ENCODE measurements at places on chromosomes 6 and 20.
A peak's percentile ranks its signal among the peaks of the same experiment; 100 is the strongest.

GRCh38 chr20:56483970-56484369, 15.5 kb downstream of the RTF2 start:
- DNase-seq, result no peak

- no peak for DNase-seq
Observed at GRCh38 chr20:49335476-49335875, 57.6 kb upstream of the ZNFX1 start.

DNA sequence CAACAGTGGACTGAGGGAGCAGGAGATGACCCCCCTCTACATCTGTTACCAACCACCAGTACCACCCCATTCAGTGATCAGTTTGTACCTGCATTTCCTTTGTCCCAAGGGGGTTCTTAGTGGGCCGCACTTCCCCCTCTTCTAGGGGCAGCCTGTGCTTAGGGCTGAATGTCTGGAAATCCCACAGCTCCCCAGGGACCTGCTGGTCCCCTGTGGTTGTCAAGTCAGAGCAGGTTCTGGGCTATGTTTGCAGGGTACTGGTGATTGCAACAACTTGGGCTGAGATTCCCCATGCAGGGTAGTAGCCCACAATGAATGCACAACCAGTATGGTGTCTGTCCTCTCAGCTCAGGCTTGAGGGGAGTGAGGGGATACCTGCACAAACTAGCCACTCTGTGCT, 39.7 kb upstream of the COL10A1 start:
- DNase-seq, result no peak

GRCh38 chr6:112037783-112038216, 16.1 kb upstream of the CCN6 start:
- DNase-seq, result no peak

DNA sequence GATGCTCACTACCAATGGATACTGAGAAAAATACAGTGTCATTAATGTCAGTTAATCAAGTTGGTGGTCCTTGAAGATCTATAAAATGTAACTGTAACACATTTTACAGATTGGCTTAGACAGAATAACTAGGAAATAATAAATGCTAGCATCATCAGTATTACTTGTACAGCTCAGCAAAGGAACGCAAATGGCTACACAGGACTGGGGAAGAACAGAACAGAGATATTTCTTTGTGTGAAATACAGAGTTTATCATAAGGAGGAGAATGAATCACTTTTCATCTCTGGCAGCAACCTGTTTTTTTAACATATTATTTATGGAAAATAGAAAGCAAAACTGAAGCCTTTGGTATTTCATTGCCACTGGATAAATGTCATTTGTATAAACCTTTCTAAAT, 8.2 kb upstream of the QKI start:
- no peak for DNase-seq

- no peak for DNase-seq
Observed at GRCh38 chr20:9506280-9506821, 8.0 kb upstream of the LAMP5 start.

DNA sequence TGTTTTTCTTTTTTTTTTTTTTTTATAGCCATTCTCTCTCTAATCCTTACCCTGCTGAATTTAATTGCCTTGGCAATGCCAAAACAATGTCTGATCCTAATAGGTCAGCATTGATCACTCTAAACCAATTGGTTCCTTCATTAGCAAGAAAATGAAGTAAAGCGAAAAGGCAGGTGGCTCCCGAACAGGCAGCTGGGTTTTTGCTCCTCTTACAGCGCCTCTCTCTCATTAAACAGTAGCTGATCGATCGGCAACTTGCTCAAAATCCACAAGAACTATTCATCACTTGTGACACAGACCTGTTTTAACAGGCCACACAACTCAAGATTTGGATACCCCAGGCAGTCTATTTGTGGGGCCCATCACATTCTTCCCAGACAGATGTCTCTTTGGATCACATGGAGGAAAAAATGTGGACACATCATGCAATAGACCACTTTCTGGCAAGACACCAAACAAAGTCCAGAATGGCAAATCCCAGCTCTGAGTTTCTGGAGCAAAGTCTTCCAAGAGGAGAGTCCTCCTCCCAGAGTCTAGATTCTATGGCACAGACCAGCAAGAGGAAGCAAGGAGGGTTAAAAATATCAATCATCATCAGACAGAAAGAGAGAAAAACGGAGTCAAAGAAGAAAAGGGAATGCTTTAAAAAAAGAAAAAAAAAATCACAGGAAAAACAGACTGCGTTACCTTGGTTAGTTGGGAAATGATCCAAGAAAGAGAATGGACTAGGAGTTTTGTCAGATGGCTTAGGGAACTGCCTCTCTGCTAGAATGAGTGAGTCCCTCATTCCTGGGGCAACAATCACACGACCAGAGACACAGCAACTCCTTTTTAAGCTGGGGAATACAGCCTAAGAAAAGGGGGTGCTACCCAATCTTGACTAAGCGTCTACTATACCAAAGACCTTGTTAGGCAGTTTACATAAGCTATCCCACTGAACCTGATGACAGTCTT, 247.8 kb downstream of the BTBD9 start:
- DNase-seq, result no peak

DNA sequence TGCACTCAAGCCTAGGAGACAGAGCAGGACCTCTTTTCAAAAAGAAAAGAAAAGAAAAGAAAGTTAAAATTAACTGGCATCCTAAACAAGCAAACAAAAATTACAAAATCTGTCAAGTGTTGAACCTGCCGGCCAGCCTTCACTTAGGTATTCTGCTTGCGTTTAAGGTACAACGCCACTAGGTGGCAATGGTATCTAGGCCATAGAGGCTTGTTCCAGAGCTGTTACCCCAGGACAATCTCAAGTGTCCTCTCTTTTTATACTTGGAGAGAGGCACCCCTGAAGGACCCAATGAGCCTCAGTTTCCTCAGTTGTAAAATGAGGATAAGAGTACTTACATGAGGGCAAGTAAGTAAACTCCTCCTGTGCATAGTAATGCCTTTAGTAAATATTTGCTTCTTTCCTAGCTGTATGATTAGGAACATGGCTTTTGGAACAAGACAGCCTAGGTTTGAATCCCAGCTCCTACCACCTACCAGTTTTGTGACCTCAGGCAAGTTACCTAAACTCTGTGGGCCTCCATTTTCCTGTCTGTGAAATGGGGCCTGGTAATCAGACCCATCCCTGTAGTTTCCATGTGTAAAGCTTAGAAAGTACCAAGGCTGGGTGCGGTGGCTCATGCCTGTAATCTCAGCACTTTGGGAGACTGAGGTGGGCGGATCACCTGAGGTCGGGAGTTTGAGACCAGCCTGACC, 5.8 kb upstream of the PACSIN1 start:
- DNase-seq, result peak; percentile 33

DNA sequence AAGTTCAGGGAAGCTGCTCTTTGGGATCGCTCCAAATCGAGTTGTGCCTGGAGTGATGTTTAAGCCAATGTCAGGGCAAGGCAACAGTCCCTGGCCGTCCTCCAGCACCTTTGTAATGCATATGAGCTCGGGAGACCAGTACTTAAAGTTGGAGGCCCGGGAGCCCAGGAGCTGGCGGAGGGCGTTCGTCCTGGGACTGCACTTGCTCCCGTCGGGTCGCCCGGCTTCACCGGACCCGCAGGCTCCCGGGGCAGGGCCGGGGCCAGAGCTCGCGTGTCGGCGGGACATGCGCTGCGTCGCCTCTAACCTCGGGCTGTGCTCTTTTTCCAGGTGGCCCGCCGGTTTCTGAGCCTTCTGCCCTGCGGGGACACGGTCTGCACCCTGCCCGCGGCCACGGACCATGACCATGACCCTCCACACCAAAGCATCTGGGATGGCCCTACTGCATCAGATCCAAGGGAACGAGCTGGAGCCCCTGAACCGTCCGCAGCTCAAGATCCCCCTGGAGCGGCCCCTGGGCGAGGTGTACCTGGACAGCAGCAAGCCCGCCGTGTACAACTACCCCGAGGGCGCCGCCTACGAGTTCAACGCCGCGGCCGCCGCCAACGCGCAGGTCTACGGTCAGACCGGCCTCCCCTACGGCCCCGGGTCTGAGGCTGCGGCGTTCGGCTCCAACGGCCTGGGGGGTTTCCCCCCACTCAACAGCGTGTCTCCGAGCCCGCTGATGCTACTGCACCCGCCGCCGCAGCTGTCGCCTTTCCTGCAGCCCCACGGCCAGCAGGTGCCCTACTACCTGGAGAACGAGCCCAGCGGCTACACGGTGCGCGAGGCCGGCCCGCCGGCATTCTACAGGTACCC, at the start of gene ESR1:
ESR1 (plus strand) TSS at position 170 of the 858 bp plus-strand sequence; CDS start at position 401, 231 bp downstream.
- DNase-seq, result no peak

DNA sequence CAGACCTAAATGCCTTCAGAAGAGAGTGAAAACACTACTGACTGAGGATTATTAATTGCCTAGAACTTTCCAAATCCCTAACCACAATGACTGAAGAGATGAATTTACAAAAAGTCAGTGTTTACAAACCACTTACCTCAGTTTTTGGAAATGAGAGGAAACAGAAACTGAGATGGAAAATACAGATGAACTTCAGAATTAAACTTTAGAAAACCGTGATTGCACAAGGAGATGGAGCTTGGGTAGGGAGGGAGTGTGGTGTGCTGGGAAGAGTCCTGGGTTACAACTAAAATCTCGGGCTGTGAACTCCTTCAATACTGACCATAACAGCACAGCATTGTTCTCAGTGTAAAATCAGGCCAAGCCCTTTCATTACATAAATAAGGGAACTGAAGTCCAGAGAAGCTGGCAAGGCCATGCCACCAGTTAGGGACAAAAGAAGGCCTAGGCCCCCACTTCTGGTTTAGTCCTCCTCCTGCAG, 4.0 kb downstream of the ELMO2 start:
- no peak for DNase-seq

- no peak for DNase-seq
Observed at GRCh38 chr6:52538252-52538900, 38.5 kb downstream of the TRAM2 start.

DNA sequence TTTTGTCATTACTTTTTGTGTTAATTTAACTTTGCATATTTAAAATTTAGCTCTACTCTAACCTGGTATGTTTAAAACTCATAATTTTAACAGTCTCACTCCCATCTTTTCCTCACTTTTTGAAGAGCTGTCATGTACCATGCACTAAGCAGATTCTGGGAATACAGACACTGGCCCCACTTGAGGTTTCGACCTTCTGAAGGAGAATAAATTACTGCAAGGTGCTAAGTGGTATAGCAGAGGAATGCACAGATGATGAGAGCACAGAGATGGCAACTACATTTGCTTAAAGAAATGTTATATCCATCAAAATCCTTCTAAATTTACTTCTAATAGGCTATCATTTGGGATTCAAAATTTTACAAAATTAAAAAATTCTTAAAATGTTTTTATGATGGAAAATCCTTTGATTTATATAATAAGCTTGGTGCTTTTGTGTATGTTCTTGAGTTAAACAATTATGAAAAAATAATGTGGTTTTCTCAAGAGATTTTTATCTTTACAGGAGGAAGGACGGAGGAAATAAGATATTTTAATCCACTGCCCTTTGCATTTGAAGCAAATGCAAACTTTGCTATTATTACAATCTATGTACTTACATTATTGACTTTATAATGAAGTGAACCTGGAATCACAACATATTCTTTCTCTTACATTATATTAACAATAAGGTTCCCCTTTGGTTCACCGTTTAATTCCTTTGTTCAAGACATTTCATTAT, 79.3 kb downstream of the AHI1 start:
- DNase-seq, result no peak

- no peak for DNase-seq
Observed at GRCh38 chr6:423799-424345, 32.3 kb downstream of the IRF4 start.

GRCh38 chr6:148200781-148201180, 141.9 kb upstream of the SASH1 start:
- no peak for DNase-seq

DNA sequence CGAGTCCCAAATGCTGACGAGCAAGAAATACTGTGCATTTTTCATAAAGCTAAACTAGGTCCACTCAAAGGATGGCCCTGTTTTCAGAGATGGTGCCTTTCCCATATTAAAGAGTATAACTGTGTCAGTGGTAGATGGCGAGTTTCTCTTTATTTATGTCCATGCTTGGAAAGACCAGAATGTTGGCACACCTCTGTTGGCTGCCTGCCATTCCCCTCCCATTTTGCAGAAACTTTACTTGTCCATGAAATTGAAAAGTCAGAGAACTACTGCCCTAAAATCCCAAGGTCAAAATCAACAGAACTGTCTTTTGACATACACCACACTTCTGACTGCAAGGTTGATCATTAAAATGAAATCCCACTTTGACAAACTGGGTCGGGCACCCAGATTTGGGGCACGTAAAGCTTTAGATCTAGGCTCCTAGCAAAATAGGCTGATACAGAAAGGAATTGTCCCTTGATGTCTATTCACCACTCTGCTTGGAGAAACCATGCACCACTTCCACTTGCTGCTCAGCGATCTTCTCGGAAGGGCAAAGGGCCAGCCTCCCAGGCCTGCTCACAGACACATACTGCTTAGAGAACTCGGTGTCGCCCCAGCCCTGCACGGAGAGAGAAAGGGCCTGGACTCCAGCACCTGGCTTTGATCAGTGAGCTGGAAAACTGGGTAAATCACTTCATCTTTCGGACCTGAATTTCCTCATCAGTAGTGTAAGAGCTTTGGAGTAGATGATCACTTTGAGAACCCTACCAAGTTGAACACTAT, 130.0 kb downstream of the AGPAT4 start:
- DNase-seq, result no peak

DNA sequence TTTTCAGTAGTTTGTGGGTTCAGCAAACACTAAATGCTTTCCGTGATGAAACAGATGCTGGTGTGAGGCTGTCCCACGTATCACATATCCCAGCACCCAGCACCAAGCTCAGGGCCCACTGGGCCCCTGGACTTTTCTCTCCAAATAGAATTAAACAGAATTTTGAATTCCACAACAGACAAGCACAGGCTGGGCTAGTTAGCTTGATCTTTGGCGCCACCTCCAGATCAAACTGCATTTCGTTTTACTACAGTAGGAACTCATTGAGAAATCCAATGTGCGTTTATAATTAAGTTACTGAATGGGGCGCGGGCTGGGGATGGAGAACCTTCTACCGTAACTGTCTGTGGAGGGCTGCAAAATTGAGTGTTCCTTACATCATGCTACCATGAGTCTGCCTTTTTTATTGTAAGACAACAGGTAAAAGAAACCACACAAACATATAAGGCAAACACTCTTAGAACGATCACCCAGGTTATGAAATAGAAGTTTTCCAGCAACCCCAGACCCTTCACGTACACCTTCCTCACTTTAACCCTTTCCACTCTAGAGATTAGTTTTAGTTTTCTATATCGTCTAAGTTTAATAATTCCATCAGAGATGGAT, 107.8 kb downstream of the ZFP64 start:
- DNase-seq, result no peak

- no peak for DNase-seq
Observed at GRCh38 chr20:20276811-20277530, 90.9 kb upstream of the INSM1 start.

DNA sequence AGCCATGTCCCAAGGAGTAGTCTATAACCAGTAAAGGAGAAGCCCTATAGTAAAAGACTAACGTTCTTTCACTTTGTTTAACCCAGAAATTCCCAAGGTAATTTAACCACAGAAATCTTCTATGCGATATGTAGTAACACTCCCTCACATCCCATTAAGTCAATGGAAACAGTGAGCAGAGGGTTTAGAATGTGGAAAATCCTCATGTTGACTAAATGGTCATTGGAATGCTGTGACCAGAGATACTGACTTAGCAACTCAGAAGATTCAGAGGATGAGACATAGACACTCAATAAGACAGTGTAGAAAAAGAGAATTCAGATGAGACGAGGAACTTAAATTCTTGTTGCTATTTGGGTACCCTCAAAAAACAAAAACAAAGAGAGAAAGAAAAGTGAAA, 562.2 kb upstream of the NOX3 start:
- no peak for DNase-seq

Data from stimulated activated CD4-positive, alpha-beta T cell treated with anti-CD3 and anti-CD28 coated beads, Interleukin-2, amount 100 ng/mL, for 4 hours (primary cell).